ENCODE measurements at places on chromosomes 11 and 22. TPM values are rescaled to one million over a fixed set of nuclear protein-coding genes. Genes with fewer than 3 reads are reported as not detected.

Gene IRAG1
- total RNA-seq = 0.35 TPM

Gene NXPE4
- total RNA-seq = not detected

Gene CTSF
- 14.4 TPM for total RNA-seq

Gene PHF21B
- total RNA-seq = not detected

Gene SERPING1
- not detected for total RNA-seq

Gene NAV2
- 45.8 TPM for total RNA-seq

Gene HBG2
- total RNA-seq = not detected

Gene FOSL1
- total RNA-seq = 52.6 TPM

Gene TSPAN32
- total RNA-seq = not detected

Gene SLC22A12
- not detected for total RNA-seq
